Stimulated activated CD4-positive, alpha-beta T cell treated with anti-CD3 and anti-CD28 coated beads, Interleukin-12 subunit alpha, Interleukin-12 subunit beta, amount 100 ng/mL, for 48 hours (primary cell): ENCODE measurements at places on chromosomes 7 and 10.

DNA sequence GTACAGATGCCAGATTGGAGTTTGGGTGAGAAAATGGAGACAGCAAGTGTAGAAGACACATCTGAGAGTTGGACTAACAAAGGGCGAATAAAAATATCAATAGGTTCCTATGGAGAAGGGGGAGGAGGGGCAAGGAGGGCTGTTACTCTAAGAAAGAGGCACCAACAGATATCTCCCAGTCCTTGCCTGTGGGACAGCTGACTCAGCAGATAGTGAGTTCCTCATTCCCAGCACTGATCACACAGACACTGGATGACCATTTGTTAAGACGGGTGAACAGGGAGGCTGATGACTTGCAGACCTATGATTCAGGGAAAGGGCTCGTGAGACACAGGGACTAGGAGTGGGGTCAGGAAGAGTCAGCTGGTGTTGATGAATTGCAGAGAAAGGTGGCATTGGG lies 5.7 kb upstream of the PRR15 start:
- no peak for DNase-seq

GRCh38 chr10:101997803-101998202 lies 58.2 kb downstream of the ARMH3 start:
- DNase-seq: no peak

DNA sequence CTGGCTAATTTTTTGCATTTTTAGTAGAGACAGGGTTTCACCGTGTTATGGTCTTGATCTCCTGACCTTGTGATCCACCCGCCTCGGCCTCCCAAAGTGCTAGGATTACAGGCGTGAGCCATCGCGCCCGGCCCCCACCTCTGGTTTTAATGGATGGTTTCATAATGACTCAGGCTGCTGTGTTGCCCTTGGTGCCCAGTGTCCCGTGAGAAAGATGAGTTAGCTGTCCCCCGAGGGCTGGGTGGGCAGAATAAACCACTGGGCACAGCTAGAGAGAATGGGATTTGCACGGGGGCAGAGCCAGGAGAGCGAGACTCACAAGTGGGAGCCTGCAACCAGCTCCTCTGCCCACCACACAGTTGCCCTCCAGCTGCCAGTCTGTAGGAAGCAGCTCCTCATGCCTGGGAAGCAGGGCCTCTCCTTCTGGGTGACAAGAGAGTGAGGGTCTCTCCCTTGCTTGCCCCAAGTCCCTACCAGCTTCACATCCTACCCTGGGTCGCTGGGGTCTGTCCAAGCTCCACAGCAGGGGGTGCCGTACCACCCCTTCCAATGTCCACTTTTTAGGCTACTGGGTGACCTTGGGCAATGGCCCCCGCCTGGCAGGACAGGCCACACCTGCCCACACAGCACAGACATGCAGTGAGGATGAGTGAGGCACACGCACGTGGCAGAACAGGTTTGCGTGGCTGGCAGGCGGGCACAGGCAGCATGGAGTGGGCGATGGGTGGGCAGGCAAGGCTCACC lies 16.1 kb upstream of the NDST2 start:
- DNase-seq: no peak

DNA sequence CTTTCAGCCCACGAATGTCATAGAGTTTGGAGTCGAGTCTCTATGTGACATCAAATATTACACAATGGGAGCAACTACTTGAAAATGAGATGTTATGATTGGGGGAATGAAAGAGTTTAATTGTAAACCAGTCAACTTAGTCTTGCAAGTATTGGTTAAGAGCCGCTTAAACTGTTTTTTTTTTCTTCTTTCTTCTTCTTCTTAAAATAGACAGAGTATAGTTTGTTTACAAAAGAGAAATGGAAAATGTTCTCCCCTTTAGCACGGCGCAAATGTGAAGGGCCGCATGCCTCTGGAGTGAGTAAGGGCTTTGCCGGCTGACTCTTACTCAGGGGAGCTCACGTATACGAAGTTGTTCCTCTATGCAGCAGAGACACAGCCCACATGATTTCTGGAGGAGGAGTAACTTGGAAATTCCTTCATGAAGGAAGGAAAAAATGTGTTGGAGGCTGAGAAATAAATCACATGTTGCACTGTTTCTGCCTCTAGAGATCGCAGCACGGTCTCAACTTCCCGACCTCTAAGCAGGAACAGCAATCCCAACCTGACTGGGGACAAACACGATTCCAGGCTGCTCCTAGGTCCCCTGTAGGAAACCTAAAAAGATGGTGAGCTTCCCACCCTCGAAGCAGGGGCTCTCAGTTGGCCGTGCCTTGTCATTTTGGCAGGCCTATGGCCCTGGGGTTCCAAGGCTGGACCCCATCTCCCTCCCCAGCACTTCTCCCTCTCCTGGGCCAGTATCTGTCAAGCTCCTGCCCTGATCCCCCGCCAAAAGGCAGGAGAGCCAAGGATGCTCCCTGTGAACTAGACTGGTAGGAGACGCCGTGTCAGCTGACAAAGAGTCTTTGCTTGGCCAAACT lies 44.8 kb downstream of the MYOF start:
- no peak for DNase-seq

- DNase-seq: no peak
These were observed 101.4 kb downstream of the RELN start for GRCh38 chr7:103887853-103888602.

DNA sequence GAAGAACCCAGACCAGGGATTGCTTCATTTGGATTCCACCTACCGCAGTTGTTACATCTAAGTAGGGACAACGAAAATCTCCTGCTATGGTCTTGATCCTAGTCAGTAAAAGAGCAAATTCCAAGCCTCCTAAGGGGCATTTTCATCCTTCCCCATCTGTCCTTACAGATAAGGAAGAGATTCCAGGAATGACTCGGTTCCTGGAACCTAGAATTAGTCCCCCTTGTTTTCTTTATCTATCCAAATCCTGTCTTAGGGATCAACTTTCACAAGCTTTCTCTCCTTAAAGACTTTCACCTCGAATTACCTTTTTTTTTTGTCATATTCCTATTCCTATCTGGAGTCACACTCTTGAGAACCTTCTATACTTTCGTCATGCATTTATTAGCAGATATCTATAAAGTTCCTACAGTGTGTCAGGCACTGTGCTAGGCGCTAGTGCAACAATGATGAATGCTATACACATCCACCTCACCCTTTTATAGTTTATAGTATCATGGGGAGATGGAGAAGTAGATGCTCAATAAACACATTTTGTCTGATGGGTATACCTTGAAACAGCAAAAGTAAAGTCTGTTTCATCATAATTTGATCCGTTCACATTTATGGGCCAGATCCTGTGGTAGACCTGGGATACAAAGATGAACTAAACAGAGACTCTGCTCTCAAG lies 39.2 kb downstream of the LAMB4 start:
- no peak for DNase-seq

DNA sequence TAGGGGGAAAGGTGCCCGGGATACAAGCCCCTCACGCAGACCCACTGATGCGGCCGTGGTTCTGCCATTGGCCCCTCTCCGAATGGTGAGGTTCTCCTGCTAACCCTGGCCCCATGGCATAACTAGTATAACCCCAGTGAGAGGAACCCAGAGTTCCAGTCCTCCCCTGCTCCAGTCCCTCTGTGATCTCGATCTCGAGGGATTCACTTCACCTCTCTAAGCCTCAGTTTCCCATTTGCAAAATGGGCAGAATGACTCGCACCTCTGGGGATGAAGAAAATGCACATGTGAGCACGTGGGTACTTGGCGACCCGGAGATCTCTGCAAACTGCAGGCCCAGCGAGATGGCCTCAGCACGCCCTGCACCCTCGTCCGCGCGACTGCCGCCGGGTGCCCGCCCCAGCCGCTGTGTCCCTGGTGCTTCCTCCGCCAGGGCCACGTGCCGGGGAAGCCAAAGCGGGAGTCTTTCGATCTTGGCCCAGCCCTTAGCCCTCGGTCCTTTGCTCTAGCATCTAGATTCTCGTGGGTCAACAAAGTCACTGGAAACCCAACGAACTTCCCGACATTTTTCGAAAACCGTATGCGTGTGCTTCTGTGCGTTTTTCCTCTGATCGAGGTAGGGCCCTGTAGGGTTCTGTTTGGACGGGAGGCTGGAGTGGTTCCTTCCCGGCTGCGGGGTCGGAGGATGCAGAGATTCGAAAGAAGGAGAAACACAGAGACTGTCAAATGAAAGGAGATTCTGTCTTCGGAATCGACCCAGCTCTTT lies 169.8 kb downstream of the UBE2H start:
- no peak for DNase-seq

DNA sequence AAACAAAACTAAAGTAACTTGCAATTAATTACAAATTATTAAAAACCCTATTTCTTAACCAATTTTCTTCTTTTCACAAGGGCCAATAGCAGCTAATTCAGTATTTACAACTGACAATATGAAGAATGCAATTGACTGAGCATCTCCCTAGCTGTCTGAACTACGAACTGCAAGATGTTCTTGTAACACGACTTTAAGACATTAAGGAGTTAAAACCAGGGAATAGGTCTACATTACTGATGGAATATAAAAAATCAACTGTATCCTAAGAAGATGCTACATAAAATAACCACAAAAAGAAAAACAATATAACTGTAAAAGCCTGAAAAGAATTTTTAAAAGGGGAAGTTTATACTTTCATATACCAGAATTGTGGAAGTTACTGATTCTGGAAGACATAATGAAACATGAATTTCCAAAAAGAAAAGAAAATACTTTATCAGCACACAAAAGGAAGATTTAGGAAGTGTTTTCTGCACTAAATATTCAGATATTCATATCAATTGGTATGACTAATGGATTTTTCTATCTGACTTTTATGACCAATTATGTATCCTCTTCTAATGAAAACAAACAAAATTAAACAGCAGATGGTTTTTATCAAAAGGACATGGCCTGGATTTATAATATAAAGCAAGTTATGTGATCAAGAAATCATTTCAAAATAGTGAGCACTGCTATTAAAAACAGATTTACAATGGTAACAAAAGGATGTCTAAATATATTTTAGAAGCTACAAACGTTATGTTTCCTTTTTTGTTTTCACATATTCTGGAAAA lies 1.6 kb downstream of the GPR22 start:
- DNase-seq: no peak

GRCh38 chr7:102832674-102833073 lies 80.1 kb upstream of the LRRC17 start:
- DNase-seq: no peak

GRCh38 chr10:49512121-49512809 lies 26.7 kb downstream of the ERCC6 start:
- no peak for DNase-seq

DNA sequence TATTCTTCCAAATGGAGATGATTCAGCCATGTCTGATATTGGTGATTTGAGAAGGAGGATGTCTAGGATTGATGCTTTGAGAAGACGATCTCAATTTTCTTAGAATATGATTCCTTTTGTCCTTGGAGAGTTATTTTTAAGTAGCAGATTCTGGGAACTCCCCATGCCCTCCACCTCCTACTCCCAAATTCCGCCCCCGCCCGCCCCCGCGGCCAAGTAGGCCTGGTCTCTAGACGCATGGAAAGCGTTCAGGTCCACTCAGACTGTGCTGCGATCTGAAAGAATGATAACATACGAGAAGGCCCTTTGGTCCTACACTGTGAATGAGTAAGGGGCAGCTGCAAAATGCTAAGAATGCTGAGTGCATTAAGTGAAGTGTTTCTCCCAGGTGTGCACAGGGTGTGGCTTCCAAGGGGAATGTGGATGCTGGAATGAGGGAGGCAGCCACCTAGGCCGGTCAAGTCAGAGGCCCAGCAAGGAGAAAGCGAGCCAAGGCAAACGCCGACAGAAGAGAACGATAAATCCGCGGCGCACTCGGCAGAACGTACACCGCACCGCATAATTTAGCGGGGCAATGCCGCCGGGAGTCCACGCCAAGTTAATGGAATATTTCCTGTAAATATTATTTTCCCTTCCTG lies 142.3 kb downstream of the PRPF18 start:
- DNase-seq: no peak

- DNase-seq: no peak
These were observed 62.2 kb upstream of the PRKG1 start for GRCh38 chr10:51012073-51012472.

DNA sequence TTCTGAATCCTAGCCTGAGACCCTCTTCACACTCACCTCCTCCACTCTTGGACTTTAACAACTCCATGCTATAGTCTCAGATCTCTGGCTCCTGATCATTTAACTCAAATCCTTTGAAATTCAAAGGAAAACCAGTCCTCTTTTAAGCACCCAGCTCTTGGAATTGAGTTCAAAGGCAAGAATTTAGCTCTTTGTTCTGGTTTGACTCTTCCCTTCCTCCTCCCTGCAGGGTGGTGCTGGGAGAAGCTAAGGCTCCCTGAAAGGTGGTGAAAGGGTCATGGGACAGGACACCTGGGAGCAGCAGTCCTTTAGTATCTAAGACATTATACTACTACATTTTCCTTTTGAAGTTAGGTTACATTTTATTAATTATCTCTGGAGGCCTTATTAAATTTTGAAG lies 259.4 kb downstream of the CCSER2 start:
- DNase-seq: no peak

GRCh38 chr7:156143683-156144082 lies 331.4 kb upstream of the SHH start:
- DNase-seq: no peak

DNA sequence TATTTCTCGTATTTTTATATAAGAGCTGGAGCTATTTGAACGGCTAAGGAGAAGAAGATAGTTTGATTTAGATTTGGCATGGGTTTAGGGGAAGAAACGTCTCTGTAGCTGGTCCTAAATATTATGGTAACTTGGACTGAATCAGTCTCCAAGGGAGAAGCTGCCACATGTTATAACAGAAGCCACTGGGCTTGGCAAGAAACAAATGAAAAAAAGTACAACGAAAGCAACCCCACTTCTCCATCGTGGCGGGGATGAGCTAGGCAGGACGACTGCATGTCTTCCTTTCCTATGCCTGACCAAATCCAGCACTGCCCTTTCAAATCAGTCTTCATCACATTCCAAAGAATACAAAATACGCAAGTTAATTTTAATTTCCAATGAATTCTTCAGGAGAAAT lies 196.7 kb upstream of the KLF14 start:
- DNase-seq: no peak

- DNase-seq: no peak
These were observed 112.6 kb downstream of the RNF32 start for GRCh38 chr7:156753229-156753560.

- no peak for DNase-seq
These were observed 81.8 kb downstream of the NT5C2 start for GRCh38 chr10:103111031-103111917.

- no peak for DNase-seq
These were observed 2.7 kb downstream of the CHAT start for GRCh38 chr10:49616421-49617101.

DNA sequence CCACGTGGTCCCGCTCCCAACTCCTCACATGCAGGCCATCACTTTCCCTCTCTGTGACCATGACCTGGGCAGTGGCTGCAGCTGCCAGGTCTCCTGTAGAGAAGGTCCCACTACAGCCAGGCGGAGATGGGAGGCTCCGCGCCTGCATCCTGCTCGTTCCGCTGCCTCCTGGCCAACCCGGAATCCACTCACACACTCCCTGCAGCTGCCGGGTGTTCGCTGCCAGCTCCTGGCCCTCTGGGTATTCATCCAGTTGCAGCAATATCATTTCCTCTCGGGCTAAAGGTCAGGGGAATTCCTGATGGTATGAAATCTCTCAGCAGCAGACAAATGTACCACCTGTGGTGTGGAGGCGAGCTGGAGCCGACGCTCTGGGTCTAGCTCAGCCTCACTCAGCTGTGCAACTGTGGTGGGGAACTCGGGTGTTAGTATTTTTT lies 65.7 kb downstream of the TLL2 start:
- DNase-seq: no peak

GRCh38 chr10:90031776-90032175 lies 330.4 kb downstream of the KIF20B start:
- DNase-seq: no peak

- DNase-seq: no peak
These were observed 1.8 kb downstream of the SEMA3C start for GRCh38 chr7:80916770-80917741.
